ENCODE measurements at places on chromosomes 3 and 15.
A peak's percentile ranks its signal among the peaks of the same experiment; 100 is the strongest.

- DNase-seq: no peak
Measured at GRCh38 chr3:84074767-84075166, 884.0 kb upstream of the CADM2 start.

- peak; percentile 52 for DNase-seq
Measured at GRCh38 chr3:35070088-35070487, 569.2 kb upstream of the ARPP21 start.

- DNase-seq: no peak
Measured at GRCh38 chr15:89591834-89592233, 16.6 kb downstream of the TICRR start.

GRCh38 chr3:119310071-119310470 is 15.9 kb downstream of the ARHGAP31 start:
- DNase-seq: peak; percentile 97

- DNase-seq: no peak
Measured at GRCh38 chr3:107035176-107035575, 342.1 kb upstream of the CCDC54 start.

DNA sequence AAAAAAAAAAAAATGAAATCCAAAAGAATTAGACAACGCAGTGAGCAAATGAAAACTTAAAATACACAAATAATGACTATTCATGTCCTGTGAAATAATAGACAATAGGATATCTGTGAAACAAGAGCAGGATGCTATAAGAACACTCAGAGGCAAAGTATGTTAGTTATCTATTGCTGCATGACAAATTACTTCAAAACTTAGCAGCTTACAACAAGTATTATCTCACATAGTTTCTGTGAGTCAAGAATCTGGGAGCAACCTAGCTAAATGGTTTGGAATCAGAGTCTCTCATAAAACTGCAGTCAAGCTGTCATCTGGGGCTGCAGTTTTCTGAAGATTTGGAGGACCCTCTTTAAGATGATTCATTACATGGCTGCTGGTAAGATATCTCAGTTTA is 36.5 kb upstream of the ZMAT3 start:
- DNase-seq: no peak

DNA sequence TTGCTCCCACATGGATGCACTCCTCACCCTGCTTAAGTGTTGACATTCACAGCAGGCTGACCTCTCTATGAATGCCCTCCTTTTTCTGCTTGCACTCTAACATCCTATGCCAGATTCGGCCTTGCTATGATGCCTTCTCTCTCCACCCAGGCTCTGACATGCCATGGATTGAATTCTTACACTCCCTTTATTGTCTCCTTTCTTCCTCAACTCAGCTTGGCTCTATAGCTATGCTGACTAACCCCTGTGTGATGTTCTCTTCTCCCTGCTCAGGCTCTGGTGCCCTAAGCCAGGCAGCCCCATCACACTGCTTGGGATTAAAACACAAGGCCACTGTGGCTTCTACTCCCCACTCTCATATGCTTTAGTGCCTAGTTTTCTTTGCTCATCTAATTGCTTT is 563.7 kb downstream of the NSUN3 start:
- no peak for DNase-seq
